Globus pallidus (tissue), 1 donor: ENCODE measurements at places on chromosomes 6 and 20.

GRCh38 chr6:109713097-109713496 lies 22.0 kb downstream of the FIG4 start:
- no peak for DNase-seq

DNA sequence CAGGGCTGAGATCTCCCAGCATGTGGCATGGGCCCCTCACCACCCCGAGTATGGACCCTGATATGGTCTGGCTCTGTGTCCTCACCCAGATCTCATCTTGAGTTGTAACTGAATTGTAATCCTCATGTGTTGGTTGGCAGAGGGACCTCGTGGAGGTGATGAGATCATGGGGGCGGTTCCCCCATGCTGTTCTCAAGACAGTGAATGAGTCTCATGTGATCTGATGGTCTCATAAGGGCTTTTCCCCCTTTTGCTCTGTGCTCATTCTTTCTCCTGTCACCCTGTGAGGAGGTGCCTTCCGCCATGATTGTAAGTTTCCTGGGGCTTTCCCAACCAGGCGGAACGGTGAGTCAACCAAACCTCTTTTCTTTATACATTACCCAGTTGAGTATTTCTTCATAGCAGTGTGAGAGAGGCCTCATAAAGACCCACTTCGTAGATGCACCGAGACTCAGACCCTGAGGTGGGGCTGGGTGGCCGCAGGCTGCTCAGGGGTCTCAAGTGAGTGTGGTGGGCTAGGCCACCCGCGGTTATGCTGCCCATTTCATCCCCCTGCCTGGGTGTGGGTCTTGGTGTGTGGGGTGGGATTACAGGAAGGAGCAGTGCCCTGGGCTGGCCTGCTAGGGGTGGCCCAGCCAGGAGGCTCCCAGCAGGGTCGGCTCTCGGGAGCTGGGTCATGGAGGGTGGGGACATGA lies 26.2 kb upstream of the GATA5 start:
- no peak for DNase-seq

DNA sequence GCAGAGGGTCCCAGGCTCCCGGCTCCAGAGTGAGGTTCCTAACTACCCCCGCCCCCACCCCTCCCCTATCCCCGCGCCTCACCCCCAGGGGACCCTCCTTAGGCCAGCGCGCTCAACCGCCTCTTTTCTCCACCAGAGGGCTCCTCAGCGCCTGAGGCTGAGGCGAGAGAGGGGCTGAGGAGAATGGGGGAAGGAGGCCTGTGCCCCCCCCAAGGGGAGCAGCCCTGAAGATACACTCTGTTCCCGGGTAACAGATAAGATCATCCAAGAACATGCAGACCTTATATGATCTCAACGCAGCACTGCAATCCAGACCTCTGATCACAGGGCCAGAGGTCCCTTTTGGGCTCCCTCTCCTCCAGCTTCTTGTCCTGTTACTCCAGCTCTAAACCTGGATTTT lies 43.3 kb upstream of the MRPS10 start:
- no peak for DNase-seq

- DNase-seq, result no peak
These were observed 18.3 kb downstream of the CPNE5 start for GRCh38 chr6:36820700-36821580.

GRCh38 chr20:22999756-23000155 lies 35.4 kb upstream of the SSTR4 start:
- no peak for DNase-seq

- DNase-seq, result no peak
These were observed 71.3 kb upstream of the STXBP5 start for GRCh38 chr6:147132889-147133288.

GRCh38 chr20:37501940-37502339 lies 19.1 kb upstream of the NNAT start:
- DNase-seq, result no peak

- no peak for DNase-seq
These were observed 151.6 kb downstream of the PRIM2 start for GRCh38 chr6:57469072-57469471.

DNA sequence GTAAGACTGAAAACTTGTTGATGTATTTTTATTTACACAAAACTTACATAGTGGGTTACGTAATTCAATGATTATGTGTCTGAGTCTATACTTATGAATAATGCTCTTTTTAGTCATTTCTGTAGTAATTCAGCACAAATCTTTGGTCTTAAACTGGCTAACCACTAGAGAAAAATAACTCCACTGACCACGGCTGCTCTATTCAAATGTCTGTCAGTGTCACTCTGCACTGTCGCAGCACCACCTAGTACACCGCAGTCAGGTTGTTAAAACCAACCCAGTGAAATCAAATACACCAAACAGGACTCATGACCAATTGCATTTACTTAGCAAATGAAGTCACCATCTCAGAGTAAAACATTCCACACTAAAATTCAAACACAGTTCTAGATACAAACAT lies 93.5 kb upstream of the CCDC28A start:
- DNase-seq, result no peak

GRCh38 chr20:34155836-34156235 lies 43.8 kb upstream of the EIF2S2 start:
- no peak for DNase-seq

GRCh38 chr6:14828201-14828611 lies 417.7 kb upstream of the JARID2 start:
- no peak for DNase-seq

DNA sequence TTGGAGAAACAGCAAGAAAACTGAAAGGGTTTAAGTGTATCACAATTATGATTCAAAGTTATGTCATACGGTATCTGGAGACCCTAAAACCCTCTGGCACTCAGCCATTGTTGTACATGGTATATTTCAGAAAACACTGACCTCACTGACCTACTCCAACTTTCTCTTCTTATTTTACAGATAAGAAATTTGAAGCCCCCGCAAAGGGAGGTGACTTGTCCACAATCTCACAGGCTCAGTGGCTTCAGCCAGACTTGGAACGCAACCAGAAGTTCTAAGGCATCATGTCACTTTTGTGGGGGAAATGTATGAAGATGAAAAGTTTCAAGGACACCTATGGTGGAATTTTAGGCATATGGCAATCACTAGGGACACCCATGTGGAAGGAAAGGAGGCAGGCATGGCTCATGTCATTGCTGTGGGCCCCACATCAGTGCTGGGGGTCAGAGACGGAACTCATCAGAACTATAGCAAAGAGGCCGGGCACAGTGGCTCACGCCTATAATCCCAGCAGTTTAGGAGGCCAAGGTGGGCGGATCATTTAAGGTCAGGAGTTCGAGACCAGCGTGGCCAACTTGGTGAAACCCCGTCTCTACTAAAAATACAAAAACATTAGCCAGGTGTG lies 5.2 kb upstream of the TRIB3 start:
- no peak for DNase-seq

DNA sequence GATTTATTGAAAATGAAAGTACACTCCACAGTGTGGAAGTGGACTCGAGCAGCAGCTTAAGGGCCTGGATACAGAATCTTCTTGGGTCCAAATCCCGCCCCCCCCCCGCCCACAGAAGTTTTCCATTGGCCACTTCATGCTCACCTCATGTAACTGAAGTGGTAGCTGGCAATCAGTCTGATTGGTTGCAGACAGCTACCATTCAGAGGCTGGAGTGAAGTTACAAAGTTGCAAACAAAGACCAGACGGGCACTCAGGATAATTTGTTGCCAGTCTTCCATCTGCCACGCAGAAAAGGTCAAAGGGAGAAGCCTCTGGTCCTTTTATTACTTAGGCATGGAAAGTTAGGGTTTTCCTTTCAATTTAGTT lies 25.8 kb upstream of the FABP7 start:
- peak; percentile 37 for DNase-seq

DNA sequence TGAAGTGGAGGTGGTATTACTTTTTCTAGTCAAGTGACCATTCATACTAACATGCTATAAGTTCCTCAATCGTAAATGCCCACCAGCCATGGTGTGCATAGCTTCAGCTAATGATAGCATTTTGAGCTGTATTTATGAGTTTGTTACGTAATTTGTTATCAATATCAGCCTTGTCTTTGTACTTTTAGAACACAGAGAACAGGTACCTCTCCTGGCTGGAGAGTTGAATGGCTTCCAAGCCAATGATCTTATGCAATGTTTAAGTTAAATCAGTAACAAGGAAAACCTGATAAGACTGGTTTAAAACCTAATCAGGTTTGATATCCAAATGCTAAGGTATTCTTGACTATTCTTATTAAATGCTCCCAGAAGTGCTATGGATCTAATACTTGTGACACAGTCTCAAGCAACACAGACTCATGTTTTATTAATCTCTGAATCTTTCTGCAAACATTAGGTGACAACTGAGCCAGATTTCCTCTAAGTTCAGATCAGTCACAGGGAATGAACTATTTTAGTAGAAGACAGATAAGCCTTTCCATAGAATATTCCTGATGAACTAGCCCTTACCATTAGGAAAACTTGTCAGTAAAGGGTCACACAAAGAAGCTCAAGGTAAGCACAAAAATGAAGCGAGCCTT lies 154.8 kb downstream of the PTPRK start:
- DNase-seq, result no peak

DNA sequence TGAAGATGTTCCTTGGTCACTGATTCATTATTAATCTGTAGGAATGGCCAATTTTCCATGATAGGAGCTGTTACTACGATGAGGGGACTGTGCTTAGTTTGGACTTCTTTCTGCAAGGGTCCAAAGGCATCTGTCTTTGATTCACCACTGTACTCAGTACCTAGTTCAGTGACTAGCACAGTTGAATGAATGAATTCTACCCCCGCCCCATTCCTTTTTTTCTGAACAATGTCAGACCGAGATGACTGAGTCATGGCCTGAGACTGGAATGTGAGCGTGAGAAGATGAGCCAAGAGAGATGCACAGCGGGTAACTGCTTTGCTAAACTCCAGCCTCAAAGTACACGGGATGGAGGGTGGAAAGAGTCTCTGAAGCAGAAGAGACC lies 419 bp upstream of the SNHG17 start:
- no peak for DNase-seq

DNA sequence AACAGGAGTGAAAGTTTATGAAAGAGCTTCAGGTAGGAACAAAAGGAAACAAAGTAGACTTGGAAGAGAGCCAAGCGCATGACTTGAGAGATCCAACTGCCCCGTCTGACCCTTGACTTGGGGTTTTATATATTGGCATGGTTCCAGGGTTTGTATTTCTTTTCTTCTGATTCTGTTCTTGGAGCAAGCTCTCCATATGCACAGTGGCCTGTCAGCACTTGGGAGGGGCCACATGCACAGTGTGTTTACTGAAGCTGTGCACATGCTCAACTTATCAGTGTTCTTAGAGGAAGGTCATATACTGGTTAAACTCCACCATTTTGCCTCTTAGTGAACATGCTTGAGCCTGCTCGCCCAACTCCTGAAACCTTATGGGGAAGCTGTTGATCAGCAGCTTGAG lies 953.7 kb downstream of the TFAP2A start:
- DNase-seq, result no peak

GRCh38 chr20:46023999-46024398 lies 5.0 kb upstream of the SLC12A5 start:
- DNase-seq, result no peak

DNA sequence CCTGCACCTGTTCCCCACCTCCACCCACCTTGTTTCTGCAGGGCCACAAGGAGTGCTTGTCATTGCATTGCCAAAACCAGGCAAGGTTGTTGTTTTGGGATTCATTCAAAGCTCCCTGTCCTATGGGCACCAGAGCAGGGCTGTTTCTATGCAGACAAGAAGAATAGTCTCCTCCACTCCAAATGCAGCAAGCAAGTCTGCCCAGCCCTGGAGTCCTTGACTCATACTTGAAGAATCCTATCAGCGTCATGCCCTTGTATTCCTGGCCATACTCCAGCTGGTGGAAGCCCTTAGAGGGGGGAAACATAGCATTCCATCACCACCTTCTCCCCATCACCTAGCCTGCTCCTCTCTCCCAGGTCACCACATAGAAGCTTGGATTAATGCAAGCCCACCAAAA lies 145.3 kb upstream of the ECI2 start:
- DNase-seq, result no peak

- DNase-seq, result no peak
These were observed 150.0 kb upstream of the MARCKS start for GRCh38 chr6:113707194-113707593.

GRCh38 chr6:35152067-35152707 lies 11.0 kb upstream of the TCP11 start:
- DNase-seq, result peak; percentile 71

GRCh38 chr6:126064257-126064747 lies 78.0 kb downstream of the TRMT11 start:
- DNase-seq, result no peak

DNA sequence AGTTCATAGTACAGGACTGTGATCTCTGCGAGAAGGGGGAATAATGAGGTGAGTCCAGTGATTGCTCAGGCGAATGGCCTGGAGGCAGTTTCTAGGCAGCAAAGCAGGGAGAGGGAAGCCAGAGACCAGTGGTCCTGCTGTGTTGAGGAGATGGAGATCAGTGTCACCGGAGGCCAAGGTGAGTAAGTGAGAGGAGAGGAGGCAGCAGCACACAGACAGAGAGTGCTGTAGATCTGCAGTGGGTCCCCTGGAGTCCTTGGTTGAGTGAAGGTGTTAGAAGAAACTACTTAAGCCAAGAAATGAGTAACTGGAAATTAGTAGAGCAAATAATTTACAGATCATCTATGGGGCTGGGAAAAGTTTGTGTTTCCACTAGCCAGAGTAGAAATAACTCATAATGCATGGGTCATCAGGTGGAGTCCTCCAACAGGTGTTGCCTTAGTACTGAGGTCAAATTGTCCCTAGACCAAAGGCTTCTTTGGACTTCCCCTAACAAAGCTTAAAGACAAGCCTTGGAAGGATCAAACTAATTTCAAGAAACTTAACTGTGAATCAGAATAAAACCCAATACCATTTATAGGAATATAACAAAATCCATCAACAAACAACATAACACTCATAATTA lies 13.6 kb downstream of the HEBP2 start:
- DNase-seq, result no peak

DNA sequence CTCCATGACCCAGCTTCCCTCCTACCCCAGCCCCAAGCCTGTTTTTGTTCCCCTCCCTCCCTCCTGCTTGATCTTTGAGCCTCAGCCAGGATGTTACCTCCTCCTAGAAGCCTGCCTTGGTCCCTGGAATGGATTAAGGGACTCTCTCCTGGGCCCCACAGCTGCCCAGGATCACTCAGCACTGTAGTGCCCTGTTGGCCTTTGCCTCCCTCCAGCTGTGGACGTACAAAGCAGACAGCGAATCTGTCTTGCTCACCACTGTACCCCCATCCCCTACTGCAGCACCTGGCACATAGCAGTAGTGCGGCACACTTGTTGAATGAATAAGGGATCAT lies 11.8 kb upstream of the FAM110A start:
- DNase-seq, result no peak

DNA sequence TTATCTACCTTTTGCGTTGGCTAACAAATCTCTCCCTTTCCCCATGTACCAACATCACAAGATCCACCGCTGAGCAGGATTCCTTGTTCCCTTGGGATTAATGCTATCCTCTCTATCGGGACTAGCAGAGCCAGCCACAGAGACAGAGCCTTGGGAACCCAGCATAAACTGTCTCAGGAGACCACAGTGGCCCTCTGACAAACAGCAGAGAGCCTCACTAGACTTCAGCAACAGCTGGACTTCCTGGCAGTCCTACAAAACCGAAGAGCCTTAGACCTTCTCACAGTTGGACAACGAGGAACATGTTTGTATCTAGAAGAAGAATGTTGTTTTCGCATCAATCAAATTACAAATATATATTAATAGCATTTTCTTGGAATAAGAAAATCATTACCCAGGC lies 39.6 kb upstream of the POU5F1 start:
- no peak for DNase-seq
